ENCODE measurements at places on chromosomes 6 and 20.

GRCh38 chr6:114342086-114342825 lies 567 bp downstream of the HS3ST5 start:
- DNase-seq, result no peak

DNA sequence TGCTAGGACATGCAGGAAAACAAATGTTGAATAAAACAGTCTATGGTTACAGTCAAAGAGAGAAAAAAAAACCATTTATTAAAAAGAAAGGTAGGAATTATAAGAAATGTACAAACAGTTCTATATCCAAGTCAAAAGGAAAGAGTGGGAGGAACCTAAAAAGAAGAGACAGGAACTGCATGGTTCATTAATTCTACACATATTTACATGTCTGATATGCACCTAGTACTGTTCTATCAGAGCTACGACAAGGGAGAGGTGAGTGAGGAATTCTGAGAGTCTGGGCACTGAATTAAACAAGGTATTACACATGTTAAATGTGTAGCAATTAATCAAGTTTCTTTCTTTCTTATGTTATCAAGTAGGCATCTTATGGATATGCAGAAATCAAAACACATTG lies 41.9 kb downstream of the SYCP2 start:
- DNase-seq, result no peak

DNA sequence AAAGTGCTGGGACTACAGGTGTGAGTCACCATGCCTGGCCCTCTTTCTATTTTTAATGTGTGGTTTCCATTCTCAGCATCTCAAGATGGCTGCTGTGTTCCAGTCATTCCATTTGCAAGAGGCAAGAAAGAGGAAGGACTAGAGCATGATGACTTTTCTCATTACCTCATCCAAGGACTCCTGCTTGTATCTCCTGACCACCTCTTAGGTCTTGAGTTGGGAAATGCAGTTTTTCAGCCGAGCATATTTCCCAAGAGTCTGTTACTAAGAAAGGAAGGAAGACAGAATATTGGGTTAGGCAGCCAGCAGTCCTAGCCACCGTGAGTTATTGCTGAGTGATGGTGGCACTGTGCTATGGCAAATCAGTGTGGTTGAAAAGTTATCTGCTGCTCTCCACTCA lies 108.4 kb upstream of the INSM1 start:
- DNase-seq, result no peak

GRCh38 chr6:2531426-2532215 lies 219.1 kb downstream of the MYLK4 start:
- no peak for DNase-seq

DNA sequence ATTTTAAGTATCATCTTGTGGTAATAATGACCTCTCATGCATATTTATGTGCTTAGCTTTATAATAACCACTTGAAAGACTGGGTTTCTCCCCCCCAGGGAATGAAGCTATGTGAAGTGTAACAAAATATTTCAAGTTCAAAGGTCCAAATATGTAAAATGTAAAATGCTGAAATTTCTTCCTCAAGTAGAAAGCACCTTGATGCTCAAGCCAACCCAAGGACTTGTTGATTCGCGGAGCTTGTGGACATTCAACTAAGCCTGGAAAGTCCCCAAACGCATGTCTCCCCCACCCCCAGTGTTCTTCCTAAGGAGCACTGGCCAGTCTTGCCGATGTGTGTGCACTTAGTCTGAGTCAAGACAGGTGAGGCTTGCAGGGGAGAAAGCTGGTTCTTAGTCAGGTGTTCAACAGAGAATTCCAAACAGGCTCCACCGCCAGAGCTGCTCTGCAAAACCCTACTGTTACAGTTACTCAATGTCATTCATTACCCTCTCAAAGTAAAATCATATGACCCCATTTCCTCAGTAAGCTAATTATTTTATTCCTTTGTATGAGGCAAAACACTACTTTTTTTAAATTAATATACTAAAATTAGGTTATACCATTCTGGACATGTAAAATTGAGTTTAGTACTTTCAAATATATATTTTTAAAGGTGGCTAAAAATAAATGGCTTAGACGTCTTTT lies 46.9 kb upstream of the QKI start:
- no peak for DNase-seq

DNA sequence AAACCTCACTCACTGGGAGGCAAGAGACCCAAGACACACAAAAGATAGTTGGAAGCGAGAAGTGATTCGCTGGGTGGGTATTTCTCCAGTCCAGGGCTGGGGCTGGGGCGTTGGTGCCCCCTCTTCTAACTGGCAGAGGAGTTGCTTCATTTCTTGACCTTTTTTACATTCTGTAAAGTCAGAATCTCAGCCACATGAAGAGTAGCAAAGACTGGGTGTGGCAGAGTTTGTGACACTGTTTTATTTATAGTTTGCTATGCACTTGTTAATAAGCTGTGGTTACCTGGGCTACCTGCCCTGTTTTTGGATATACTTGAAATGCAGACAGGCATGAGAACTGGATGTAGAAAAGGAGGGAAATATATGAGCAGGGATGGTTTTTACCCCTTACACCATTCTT lies 42.3 kb downstream of the IL20RA start:
- no peak for DNase-seq

DNA sequence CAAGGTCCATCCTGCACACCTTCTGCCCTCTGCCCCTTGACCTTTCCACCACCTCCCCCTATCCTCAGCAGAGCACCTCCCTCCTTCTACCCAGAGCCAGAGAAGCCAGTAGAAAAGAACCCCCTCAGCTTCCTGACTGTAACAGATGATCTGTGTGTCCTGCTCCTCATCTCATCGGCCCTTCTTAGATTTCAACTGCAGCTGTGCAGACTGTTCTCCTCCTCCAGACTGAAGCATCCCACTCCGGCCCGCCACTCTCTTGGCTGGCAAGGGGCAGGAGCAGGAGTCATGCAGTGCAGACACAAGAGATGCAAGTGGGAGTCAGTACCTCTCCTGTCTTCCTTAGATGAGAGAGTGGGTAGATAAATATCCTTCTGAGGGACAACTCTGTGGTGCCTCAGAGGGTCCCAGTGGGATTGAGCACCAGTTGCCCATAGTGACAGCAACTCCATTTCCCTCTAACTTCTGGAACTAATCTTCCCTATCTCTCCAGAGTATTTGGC lies 163.5 kb upstream of the MLN start:
- no peak for DNase-seq

GRCh38 chr20:38221119-38221589 lies 39.4 kb downstream of the KIAA1755 start:
- DNase-seq, result no peak

DNA sequence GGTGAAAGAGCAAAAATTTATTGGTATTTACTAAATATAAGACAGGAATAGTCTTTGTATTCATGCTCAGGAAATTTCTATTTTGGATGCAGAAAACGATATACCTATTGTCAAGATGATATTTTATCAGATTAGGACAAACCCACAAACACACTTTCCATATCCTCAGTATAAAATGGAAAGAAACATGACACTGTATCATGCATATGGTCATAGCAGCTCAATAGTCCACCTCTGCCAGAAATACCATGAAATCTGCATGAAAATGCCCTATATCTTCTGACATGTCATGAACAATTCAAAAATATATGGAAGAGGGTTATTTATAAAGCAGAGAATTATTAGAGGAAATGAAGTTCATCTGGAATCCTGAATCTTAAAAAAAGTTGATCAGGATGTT lies 11.7 kb upstream of the HINT3 start:
- no peak for DNase-seq

- no peak for DNase-seq
These were observed 28.6 kb upstream of the PBOV1 start for GRCh38 chr6:138246650-138247440.

DNA sequence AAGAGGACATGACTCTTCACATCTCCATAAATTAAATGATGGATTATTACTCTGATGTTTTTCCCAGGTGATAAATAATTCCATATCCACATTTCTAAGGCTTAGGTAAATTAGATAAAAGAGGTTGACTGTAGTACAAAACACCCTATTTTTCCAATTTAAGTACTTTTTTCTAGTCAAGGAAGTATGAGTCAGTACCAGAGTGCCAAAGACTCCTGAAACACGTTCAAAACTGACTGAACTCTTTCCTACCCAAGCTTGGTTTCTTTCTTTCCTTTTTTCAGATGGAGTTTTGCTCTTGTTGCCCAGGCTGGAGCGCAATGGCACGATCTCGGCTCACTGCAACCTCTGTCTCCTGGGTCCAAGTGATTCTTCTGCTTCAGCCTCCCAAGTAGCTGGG lies 85.0 kb downstream of the DOK5 start:
- no peak for DNase-seq
